Esophagus muscularis mucosa (tissue), 4 donors: ENCODE measurements at places on chromosomes 12 and 14. TPM values are rescaled to one million over a fixed set of nuclear protein-coding genes. Genes with fewer than 3 reads are reported as not detected.
A peak's percentile ranks its signal among the peaks of the same experiment; 100 is the strongest.

The ENDOU gene
- total RNA-seq: 2.0 TPM

The KRT83 gene
- not detected for total RNA-seq

The GALNT16 gene
- 18.4 TPM for total RNA-seq

The GNB3 gene
- 1.7 TPM for total RNA-seq

The BDKRB1 gene
- total RNA-seq: 0.42 TPM

GRCh38 chr14:24264298-24264697 lies 1.3 kb upstream of the TGM1 start:
- H3K27me3 ChIP-seq: no peaks in the 10 kb centered on the region
- no peak overlapping the region for H3K27ac ChIP-seq
- no peak overlapping the region for H3K4me3 ChIP-seq
- H3K36me3 ChIP-seq: peaks cover 20% of the 10 kb centered on the region
- no peak for DNase-seq

- DNase-seq: no peak
- no peaks in the 10 kb centered on the region for H3K27me3 ChIP-seq
- no peaks in the 10 kb centered on the region for H3K36me3 ChIP-seq
- H3K27ac ChIP-seq: peak overlapping the region; percentile 71
- H3K4me1 ChIP-seq: peaks cover 11% of the 10 kb centered on the region
These were observed 43.6 kb downstream of the ETV6 start for GRCh38 chr12:11693067-11693466.

DNA sequence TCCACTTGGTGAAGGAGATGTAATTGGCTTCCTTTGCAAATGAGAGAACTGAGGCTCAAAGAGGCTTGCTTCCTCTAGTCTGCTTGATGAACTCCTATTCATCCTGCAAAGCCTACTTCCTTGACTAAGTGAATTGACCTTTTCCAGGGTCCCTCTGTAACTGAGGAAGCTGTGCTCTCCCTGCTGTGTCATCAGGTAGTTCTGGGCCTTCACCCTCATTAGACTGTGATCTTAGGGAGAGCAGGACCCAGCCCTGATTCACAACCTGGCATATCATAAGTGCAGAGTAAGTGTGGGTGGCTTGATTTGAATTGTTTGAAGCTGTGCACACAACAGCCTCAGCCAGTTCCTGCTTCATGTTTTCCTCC lies 16.3 kb downstream of the ASB2 start:
- DNase-seq: no peak
- no peaks in the 10 kb centered on the region for H3K27me3 ChIP-seq
- H3K4me1 ChIP-seq: peaks cover 83% of the 10 kb centered on the region
- no peak overlapping the region for H3K4me3 ChIP-seq
- no peaks in the 10 kb centered on the region for H3K36me3 ChIP-seq

GRCh38 chr12:62916632-62917425 lies 18.1 kb downstream of the PPM1H start:
- no peaks in the 10 kb centered on the region for H3K27me3 ChIP-seq
- H3K27ac ChIP-seq: no peak overlapping the region
- no peaks in the 10 kb centered on the region for H3K4me1 ChIP-seq

GRCh38 chr12:10241727-10242126 lies 29.1 kb downstream of the GABARAPL1 start:
- DNase-seq: no peak
- H3K4me3 ChIP-seq: no peak overlapping the region
- no peaks in the 10 kb centered on the region for H3K4me1 ChIP-seq
- no peaks in the 10 kb centered on the region for H3K27me3 ChIP-seq
- H3K36me3 ChIP-seq: no peaks in the 10 kb centered on the region

GRCh38 chr12:12510141-12510540 lies 52.5 kb downstream of the DUSP16 start:
- H3K4me3 ChIP-seq: no peak overlapping the region
- no peak overlapping the region for H3K27ac ChIP-seq
- no peaks in the 10 kb centered on the region for H3K36me3 ChIP-seq
- peaks cover 45% of the 10 kb centered on the region for H3K4me1 ChIP-seq
- DNase-seq: no peak
- no peaks in the 10 kb centered on the region for H3K27me3 ChIP-seq

GRCh38 chr14:42130815-42131214 lies 524.1 kb downstream of the LRFN5 start:
- H3K4me1 ChIP-seq: no peaks in the 10 kb centered on the region
- H3K4me3 ChIP-seq: no peak overlapping the region
- H3K36me3 ChIP-seq: no peaks in the 10 kb centered on the region
- H3K27ac ChIP-seq: no peak overlapping the region
